ENCODE measurements at places on chromosomes 1 and 21. TPM values are rescaled to one million over a fixed set of nuclear protein-coding genes. Genes with fewer than 3 reads are reported as not detected.

DNA sequence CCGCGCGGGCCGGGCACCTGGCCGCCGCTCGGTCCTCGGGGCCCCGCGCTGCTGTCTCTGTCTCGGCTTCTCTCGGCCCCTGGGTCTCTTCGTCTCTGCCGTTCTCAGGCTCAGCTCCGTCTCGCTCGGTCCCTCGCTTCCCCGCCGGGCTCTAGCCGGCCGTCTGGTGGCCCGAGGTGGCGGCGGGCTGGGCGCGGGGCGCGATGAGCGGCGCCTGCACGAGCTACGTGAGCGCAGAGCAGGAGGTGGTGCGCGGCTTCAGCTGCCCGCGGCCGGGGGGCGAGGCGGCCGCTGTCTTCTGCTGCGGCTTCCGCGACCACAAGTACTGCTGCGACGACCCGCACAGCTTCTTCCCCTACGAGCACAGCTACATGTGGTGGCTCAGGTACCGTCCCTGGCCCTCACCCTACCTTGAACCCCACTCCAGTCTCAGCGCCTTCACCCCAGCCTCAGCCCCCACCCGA, 355 bp downstream of the SHISAL2A start:
- peaks cover 28% of the 10 kb centered on the region for H3K36me3 ChIP-seq
- H3K4me1 ChIP-seq, result peaks cover 64% of the 10 kb centered on the region
- H3K4me3 ChIP-seq, result peak overlapping the region; percentile 84

DNA sequence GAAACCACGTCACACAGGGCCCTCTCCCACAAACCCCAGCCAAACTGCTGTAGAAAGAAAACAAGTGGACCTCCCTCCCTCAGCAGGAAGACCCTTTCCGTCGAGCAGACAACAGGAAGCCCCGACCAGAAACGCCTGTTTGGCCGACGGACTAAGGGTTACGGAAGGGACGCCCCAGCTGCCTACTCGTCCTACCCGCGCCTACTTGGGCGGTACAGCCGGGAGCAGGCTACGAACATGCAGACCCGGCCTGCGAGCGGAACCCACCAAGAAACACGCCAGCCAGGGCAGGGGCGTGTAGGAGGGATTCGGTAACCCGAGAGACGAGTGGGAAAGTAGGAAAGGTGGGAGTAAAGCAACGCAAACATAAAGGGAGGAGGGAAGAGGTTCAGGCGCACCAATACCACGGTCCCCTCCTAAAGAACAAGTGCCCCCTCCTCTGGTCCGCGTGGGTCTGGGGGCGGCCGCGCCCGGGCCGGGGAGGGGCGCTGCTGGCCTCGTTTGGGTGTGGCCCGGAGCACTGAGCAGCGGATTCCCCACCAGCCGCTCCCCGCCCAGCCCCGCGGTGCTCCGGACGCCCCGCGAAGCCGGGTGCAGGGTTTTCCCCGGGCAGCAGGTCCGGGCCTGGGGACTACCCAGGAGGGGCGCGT, 450 bp downstream of the S100A10 start:
- H3K27ac ChIP-seq, result peak overlapping the region; percentile 98
- no peaks in the 10 kb centered on the region for H3K27me3 ChIP-seq
- peaks cover 45% of the 10 kb centered on the region for H3K36me3 ChIP-seq
- DNase-seq, result peak; percentile 51
- H3K4me3 ChIP-seq, result peak overlapping the region; percentile 91

The S100A3 gene
- total RNA-seq, result not detected

DNA sequence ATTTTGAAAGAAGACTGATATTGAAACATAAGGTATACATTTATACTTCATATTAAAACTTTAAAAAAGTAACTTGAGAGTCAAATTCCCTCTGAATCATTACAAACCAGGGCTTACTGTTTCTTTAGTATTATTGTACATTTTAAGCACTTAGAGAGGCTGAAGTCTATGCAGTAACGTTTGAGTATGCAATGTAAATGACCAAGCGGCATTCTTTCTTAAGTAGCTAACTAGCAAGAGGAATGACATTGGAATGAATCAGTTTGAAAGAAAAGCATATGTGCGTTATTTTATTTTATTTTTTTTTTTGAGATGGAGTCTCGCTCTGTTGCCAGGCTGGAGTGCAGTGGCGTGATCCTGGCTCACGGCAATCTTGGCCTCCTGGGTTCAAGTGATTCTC, 24.3 kb downstream of the WNT2B start:
- H3K4me1 ChIP-seq, result no peaks in the 10 kb centered on the region
- H3K4me3 ChIP-seq, result no peak overlapping the region
- no peak for DNase-seq
- no peaks in the 10 kb centered on the region for H3K36me3 ChIP-seq
- no peaks in the 10 kb centered on the region for H3K27me3 ChIP-seq

GRCh38 chr1:34371829-34372532, 195.3 kb downstream of the C1orf94 start:
- H3K4me1 ChIP-seq, result no peaks in the 10 kb centered on the region
- no peak for DNase-seq
- H3K27ac ChIP-seq, result no peak overlapping the region
- H3K27me3 ChIP-seq, result peaks cover 9% of the 10 kb centered on the region
